Activated B cell treated with CpG ODN at 0.5 μM for 24 hours (primary cell): ENCODE measurements at places on chromosomes 12 and 14.
A peak's percentile ranks its signal among the peaks of the same experiment; 100 is the strongest.

- H3K36me3 ChIP-seq: no peaks in the 10 kb centered on the region
- no peak overlapping the region for H3K27ac ChIP-seq
- H3K4me1 ChIP-seq: no peaks in the 10 kb centered on the region
- no peak overlapping the region for H3K4me3 ChIP-seq
- H3K27me3 ChIP-seq: no peaks in the 10 kb centered on the region
- no peak for DNase-seq
Measured at GRCh38 chr12:43004908-43005307, 415.4 kb upstream of the PRICKLE1 start.

DNA sequence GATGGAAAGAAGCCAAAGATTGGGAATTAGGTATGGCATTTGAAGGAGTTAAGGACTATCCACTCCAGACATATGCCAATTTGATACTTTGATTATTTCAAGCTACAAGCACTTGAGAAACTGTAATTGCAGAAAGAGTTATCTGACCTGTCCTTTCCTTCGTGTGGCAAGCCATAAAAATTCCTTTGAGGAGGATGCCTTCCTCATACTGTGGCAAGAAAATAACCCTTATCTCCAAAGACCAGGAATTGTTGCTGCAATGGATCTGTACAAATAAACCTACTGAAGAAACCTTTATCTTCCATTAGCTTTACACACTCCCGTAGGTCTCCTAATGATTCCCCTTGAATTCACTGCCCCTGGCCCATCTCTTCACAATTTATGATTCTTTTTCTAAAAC lies 165.1 kb upstream of the AMIGO2 start:
- H3K4me3 ChIP-seq: no peak overlapping the region
- H3K27me3 ChIP-seq: no peaks in the 10 kb centered on the region
- peaks cover 5% of the 10 kb centered on the region for H3K4me1 ChIP-seq
- DNase-seq: no peak
- peaks cover 23% of the 10 kb centered on the region for H3K36me3 ChIP-seq
- no peak overlapping the region for H3K27ac ChIP-seq

- peaks cover 32% of the 10 kb centered on the region for H3K4me1 ChIP-seq
- DNase-seq: peak; percentile 49
- peak overlapping the region; percentile 98 for H3K4me3 ChIP-seq
- peaks cover 85% of the 10 kb centered on the region for H3K36me3 ChIP-seq
- H3K27ac ChIP-seq: peak overlapping the region; percentile 99
Measured at GRCh38 chr12:92143686-92144630, 1.7 kb downstream of the BTG1 start.

DNA sequence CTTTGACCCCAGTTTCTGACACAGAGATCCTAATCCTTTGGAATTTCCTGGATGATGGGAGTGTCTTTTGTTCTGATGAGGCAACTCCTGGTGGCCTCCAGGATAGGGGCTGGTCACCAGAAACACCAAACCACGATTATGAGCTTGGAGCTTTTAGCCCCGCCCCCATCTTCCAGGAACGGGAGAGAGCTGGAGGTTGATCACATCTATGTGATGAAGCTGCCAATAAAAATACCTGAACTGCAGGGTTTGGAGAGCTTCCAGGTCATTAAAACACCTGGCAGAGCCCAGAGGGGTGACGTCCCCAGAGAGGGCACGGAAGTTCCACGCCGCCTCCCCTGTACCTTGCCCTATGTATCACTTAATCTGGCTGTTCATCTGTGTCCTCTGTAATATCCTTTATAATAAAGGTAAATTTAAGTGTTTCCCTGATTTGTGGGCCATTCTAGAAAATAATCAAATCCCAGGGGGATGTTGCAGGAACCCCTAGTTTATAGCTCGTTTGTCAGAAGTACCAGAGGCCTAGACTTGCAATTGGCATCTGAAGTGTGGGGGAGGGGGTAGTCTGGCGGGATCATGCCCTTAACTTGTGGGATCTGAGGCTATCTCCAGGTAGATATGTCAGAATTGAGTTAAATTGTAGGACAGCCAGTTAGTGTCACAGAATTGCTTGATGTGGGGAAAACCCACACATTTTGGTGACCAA lies 21.2 kb downstream of the APPL2 start:
- peaks cover 62% of the 10 kb centered on the region for H3K36me3 ChIP-seq
- H3K4me1 ChIP-seq: no peaks in the 10 kb centered on the region
- no peak for DNase-seq
- H3K4me3 ChIP-seq: no peak overlapping the region
- H3K27me3 ChIP-seq: no peaks in the 10 kb centered on the region

- H3K27ac ChIP-seq: no peak overlapping the region
- no peak for DNase-seq
- H3K4me1 ChIP-seq: peaks cover 33% of the 10 kb centered on the region
Measured at GRCh38 chr14:101118233-101118632, 214.7 kb upstream of the RTL1 start.

DNA sequence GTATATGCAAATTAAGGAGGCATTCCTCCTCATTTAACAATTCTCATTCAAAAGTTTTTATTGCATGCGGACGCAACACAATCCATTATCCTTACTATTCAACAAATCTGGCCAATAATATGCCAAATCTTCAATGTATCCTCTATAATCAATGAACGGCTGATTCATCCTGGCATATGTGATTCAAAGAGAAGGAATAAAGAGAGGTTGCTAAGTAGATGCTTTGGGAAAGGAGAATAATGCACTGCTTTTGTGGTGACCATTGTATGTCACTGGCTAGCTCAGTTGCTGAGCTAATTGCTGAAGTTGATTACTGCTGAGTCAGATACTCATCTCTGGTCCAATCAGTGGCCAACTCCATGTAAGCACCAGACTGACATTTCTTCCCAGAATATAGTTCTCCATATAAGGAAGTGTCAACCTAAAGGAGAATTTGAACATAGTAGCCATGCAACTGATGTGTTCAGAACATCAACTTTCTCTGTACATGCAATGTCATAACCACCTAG lies 148.0 kb downstream of the PDZRN4 start:
- H3K4me3 ChIP-seq: no peak overlapping the region
- no peak overlapping the region for H3K27ac ChIP-seq
- no peaks in the 10 kb centered on the region for H3K27me3 ChIP-seq
- H3K36me3 ChIP-seq: no peaks in the 10 kb centered on the region

DNA sequence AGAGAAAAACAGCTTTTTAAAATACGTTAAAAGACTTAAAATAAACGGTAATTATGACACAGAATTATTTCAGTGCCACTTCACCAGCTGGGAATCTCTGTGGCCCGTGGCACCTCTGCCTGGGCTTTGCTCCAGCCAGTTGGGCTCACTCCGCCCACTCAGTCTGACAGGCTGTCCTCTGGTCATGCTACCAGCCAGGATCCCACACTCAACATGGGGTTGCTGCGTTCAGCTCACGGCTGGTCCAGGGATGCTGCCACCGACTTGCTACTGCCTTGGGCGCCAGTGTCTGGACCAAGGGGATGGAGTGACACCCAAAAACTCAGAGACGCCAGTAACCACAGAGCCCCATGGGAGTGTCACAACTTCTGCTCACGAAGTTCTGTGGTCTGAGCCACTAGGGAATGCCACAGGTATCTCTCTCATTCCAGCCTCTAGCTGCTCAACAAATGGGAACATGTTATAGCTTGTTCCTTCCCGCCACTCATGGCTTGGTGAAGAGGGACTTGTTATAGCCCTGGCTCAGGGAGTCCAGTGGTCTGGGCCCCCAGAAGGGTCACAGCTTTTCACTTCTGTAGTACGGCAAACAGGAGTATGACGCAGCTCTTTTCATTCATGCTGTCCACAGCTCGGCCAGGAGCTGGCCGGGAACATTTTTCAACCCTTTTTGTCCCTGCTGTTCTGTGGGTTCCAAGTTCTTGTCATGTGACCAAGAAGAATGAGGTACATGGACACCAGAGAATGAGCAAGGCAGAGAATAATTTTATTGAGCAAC lies 23.4 kb upstream of the ATXN7L3B start:
- no peaks in the 10 kb centered on the region for H3K4me1 ChIP-seq
- no peaks in the 10 kb centered on the region for H3K36me3 ChIP-seq
- H3K27ac ChIP-seq: no peak overlapping the region
- peaks cover 3% of the 10 kb centered on the region for H3K27me3 ChIP-seq
- no peak overlapping the region for H3K4me3 ChIP-seq

- H3K27me3 ChIP-seq: peaks cover 7% of the 10 kb centered on the region
- H3K36me3 ChIP-seq: no peaks in the 10 kb centered on the region
- no peaks in the 10 kb centered on the region for H3K4me1 ChIP-seq
- no peak overlapping the region for H3K4me3 ChIP-seq
- no peak for DNase-seq
- no peak overlapping the region for H3K27ac ChIP-seq
Measured at GRCh38 chr14:56461276-56462275, 118.0 kb upstream of the TMEM260 start.

DNA sequence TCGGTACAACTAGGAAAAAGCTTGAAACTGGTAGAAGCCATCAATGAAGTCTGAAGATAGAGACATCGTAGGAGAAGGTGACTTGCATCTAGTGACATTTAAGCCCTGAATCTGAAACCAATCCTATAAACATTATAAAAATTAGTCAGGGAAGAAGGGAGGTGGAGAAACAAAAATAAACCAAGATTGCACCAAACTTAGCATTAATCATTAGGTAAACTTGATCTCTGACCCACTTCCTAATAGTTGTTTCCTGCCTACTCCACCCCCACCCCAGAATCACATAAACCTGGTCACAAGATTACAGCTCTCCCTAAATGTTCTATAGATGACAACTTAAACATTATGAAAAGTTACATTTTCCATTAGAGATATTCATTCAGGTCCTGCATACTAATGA lies 40.4 kb downstream of the TSPAN19 start:
- no peak for DNase-seq
- no peaks in the 10 kb centered on the region for H3K4me1 ChIP-seq
- H3K27me3 ChIP-seq: no peaks in the 10 kb centered on the region
- H3K27ac ChIP-seq: no peak overlapping the region

- H3K27me3 ChIP-seq: no peaks in the 10 kb centered on the region
- peaks cover 7% of the 10 kb centered on the region for H3K36me3 ChIP-seq
- peaks cover 32% of the 10 kb centered on the region for H3K4me1 ChIP-seq
- H3K27ac ChIP-seq: peak overlapping the region; percentile 90
Measured at GRCh38 chr12:121712190-121712460, 427 bp upstream of the TMEM120B start.
